Activated CD4-positive, alpha-beta T cell treated with anti-CD3 and anti-CD28 coated beads, Interleukin-2, Interleukin-6, amounts not matched to agents 100 ng/mL and 50 ng/mL, durations not matched to agents 16 hours and 8 hours (primary cell): ENCODE measurements at places on chromosomes 3 and 15.

DNA sequence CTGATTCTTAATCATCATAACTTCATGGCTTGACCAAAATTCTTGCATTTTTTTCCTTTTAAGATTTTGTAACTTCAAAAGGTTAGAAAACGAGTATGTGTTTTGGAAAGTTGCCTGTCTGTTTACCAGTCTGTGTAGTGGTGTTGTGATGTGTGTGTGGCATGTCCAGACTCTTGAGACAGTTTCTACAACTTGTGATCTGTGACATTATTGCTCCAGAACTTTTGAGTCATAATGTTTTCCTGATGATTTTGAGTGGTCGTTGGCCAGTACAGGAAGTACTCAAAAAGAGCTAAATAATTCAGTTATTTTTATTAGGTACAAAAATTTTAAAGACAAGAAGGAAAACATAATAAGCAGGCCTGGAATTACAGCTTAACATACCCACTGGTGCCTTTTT, 229.0 kb upstream of the C2CD4B start:
- no peak for DNase-seq

DNA sequence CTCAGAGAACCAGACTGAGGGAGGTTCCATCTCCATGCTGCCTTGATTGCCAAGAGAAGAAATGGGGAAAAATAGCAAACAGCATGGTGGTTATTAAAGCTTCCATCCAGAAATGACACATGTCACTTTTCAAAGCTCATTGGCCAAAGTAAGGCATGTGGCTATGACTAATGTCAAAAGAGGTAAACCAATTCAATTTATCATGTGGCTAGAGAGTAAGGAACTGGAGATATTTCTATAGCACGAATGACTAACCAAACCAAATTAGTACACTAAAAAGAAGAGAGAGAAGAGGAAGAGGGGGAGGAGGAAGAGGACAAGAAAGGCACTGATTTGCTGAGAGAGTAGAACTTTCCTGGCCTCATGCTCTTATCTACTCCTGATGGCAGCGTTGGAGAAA, 115.2 kb upstream of the SLC6A11 start:
- DNase-seq, result peak; percentile 36

- no peak for DNase-seq
These were observed 300.6 kb upstream of the LMCD1 start for GRCh38 chr3:8200996-8201395.

DNA sequence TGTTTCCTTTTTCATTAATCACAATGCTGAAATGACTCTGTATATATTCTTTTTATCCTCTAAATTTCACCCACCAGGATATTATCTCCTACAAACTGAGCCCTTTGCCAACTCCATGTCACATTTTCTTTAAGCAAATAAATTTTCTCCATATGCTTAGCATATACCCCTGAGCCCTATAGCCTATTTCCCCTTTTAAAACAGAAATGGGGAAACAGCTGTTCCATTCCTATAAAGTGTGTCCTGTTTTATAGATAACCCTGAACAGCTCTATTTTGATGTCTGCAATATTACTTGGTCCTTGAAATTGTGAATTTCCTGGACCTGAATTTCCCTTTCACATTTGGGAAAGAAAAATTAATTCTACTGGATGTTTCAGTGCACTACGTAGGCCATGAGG, 15.6 kb upstream of the FILIP1L start:
- DNase-seq, result no peak

GRCh38 chr3:69901802-69902201, 97.7 kb upstream of the SAMMSON start:
- DNase-seq, result no peak

GRCh38 chr3:52313774-52314188, 2.3 kb upstream of the DNAH1 start:
- no peak for DNase-seq

- peak; percentile 69 for DNase-seq
These were observed 209.1 kb downstream of the NR1D2 start for GRCh38 chr3:24154013-24154695.

GRCh38 chr3:30723211-30723610, 116.8 kb downstream of the TGFBR2 start:
- no peak for DNase-seq

GRCh38 chr3:89098964-89099585, 8.3 kb upstream of the EPHA3 start:
- peak; percentile 61 for DNase-seq
